ENCODE measurements at places on chromosomes 4 and X.

DNA sequence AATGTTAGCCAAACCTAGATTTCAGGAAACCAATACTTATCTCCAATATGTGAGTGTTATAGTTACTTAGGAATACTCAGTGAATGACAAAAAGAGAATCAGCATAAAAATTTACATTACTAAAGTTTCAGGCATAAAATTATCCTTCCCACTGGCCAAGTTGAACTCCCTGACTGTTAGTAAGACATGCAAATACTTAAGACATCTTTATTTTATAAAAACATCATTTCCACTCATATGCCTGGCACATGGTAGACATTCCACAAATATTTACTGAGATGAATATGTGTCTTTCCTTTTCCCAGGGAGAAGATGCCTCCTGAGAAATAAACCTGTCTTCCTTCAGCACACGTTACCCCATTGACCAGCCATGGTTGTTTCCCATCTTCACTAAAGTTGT is 7.3 kb downstream of the VEGFD start:
- DNase-seq, result no peak

DNA sequence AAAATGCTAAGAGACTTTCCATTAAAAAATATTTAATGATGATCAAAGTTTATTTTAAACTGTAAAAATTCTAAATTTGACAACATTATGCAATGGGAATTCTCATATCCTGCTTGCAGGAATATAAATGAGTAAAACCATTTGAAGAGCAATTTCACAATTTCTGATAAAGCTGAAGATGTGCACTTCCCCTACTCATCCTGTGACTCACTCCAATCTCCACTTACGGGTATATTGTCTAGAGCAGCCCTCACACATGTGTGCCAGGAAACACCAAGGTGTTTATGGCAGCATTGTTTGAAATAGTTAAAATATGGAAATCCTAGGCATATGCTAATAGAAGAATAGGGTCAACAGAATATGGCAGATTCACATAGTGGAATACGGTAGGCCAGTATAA is 158.4 kb downstream of the PDHA2 start:
- DNase-seq, result no peak

- no peak for DNase-seq
Observed at GRCh38 chr4:158936238-158936637, 166.6 kb upstream of the RAPGEF2 start.

DNA sequence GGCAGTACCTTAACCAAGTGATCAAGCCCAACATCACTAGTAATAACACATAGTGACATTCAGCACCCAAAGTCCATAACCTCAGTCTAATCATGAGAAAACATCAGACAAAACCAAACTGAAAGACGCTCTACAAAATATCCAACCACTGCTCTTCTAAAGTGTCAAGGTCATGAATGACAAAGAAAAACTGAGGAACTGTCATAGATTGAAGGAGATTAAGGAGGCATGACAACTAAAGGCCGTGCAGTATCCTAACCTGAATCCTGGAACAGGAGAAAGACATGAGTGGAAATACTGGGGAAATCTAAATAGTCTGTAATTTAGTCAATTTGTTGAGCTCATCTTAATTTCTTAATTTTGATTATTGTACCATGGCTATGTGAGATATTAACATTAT is 38.2 kb upstream of the EXOC1L start:
- DNase-seq, result no peak

DNA sequence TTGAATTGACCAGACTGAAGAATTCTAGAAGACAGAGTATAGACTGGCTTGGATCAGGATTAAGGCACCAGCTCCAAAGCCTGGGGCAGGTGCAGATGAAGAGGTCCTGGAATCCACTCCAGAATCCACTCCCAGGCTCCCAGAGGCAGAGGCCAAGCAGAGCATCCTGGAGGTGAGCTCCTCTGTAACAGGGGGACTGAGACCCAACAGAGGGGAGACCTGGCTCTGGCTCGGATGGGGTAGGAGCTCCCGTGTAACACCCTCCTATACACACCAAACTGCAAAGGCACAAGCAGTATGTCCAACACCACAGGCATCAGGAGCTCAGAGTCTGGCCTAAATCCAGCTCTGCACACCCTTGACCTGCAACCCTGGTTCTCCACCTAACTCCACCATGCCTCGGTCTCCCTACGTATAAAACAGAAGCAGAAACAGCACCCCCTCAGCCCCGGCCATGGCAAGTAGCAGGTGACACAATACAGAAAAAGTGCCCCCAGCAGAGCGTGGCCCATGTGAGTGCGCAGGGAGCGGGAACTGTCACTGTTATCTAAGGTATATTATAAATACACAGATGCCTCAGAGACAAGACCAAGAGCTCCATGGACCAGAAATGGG is 14.9 kb downstream of the RNF212 start:
- no peak for DNase-seq

- no peak for DNase-seq
Observed at GRCh38 chr4:54076673-54077072, 12.3 kb upstream of the CHIC2 start.

- no peak for DNase-seq
Observed at GRCh38 chrX:47198026-47198686, 4.5 kb downstream of the UBA1 start.

DNA sequence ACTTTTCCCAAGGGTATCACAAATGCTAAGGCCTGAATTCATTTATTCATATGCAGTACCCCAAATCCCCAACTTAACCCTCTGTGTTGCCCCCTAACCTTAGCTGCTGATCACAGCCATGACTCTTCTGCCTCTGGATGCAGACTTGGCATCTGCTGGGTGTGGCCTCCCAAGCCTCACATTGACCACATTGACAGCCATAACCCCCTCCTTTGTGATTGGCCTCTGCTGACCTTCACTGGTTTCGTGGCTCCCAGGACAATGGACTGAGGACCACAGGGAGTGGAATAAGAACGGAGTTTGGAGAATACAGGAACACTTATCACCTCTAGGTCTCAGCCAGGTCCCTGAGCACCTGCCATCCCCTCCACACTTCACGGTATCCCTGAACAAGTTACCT is 123.6 kb upstream of the CPEB2 start:
- DNase-seq, result no peak

DNA sequence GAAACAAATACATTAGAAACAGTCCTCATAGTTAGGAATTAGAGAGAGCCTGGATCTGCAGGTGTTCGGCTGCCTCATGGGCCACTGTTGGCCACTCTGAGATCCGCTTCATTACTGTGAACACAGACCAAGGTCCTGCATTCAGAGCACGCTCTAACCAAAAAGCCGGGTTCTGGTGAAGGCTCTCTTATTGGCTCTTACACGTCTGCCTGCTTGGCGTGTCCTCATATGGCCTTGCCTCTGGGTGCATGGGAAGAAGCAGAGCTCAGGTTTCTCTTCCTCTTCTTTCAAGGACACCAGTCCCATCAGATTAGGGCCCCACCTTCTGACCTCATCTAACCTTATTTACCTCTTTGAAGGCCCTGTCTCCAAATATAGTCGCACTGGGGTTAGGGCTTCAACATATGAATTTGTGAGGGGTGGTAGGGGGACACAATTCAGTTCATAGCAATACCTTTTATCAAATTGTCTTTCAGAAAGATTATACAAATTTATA is 37.1 kb upstream of the ELF2 start:
- no peak for DNase-seq

DNA sequence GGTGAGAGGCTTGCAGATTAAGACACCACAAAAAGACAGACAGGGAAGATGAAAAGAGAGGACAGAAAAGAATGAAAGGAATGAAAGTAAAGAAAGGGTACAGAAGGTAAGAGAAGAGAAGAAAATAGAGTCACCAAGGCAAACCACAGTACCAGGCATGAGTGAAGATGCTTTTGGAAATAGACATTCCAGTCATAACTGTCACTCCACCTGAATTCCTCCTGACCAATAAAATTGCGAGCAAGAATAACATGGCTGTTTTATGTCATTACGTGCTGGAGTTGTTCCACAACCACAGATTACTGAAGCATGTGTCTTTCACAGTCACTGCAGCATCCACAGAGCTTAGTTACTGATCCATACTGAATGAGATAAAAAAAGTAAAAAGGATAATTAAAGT is 864.9 kb upstream of the SLIT2 start:
- no peak for DNase-seq

GRCh38 chrX:74344280-74344622 is 40.3 kb downstream of the ZCCHC13 start:
- DNase-seq, result no peak

DNA sequence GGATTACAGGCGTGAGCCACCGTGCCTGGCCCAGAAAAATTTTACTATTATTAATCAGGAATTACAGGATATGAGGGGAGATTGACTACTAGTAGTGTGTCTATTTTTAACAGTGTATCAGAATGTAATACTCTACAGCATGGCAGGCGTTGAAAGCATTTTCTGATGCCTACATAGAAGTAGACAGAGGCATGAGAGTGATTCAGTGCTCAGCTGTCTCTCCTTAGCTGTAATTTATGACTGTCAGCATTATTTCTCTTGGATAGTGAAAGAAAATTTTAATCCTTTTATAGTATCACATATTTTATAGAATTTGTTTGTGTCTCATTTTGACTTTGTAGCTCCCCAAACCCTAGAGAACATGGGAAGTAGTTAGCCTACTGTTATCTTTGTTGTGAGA is 20.7 kb downstream of the ARHGAP24 start:
- DNase-seq, result no peak

DNA sequence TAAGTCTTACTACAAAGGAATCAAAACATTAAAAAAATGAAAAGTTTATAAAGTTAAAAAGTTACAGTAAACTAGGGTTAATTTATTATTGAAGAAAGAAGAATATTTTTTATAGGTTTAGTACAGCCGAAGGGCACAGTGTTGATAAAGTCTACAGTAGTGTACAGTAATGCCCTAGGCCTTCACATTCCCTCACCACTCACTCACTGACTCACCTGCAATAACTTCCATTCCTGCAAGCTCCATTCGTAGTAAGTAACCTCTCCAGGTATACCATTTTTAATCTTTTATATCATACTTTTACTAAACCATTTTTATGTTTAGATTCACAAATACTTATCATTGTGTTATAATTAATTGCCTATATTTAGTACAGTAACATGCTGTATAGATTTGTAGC is 307.5 kb upstream of the FAM241A start:
- DNase-seq, result no peak

DNA sequence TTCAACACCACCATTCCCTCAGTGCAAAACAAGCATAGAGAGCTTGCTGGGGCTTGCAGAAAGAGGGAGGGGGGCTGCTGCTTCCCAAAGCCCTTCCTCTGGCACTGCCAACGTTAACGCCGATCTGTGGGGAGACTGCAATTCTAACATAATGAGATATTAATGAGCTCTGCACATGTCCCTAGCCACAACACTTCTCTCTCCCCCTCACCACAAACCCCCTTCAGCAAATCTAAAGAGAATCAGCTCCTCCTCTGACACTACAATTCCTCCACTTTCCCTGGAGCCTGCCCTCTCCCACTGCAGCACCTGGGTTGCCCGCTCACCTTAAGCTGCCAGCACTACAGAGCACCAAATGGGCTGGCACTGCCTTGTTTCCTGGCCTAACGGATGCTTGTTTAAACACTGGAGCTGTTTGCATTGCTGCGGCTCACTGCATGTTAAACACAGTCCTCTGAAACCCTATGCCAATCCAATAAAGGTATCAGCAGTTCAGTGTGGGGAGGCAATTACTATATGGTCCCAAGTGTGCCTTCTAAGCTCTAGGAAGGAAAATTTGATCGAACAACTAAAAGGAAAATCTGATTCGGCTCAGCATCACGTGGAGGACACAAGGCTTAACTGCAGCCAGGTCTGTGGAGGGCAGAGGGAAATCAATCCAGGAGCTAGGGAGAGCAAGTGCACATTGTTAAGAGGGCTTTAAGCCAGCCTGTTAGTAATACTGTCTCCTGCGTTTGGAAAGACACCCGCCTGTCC is 232.4 kb downstream of the MAML3 start:
- DNase-seq, result no peak

GRCh38 chr4:102518703-102519131 is 17.6 kb downstream of the NFKB1 start:
- DNase-seq, result no peak

GRCh38 chr4:183609151-183609550 is 49.8 kb downstream of the RWDD4 start:
- no peak for DNase-seq

- DNase-seq, result no peak
Observed at GRCh38 chr4:36316607-36317006, 35.2 kb downstream of the DTHD1 start.

DNA sequence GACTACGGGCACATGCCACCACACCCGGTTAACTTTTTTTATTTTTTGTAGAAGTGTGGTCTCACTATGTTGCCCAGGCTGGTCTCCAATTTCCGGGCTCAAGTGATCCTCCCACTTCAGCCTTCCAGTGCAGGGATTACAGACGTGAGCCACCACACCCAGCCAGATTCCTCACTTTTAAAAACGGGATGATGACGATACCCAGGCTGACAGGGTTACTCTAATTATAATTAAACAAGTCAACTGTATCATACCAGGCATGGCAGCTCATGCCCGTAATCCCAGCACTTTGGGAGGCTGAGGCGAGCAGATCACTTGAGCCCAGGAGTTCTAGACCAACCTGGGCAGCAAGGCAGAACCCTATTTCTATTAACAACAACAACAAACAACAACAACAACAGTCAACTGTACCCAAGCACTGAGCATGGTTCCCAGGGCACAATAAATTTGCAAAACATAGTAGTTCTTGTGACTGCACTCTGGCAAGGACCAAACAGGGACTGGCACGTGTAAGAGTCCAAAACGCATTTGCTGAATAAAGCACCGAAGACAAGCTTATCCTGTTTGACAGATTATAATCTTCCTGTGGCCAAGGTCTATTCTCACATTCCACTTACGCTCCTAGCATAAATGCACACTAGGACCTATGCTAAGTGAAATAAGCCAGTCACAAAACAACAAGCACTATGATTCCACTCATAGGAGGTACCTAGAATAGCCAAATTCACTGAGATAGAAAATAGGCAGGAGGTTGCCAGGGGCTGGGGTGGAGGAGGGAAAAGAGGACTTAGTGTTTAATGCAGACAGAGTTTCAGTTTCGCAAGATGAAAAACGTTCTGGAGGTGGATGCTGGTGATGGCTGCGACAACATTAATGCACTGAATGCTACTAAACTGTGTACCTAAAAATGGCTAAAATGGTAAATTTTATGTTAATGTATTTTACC is 77.5 kb downstream of the IRF2 start:
- DNase-seq, result no peak

DNA sequence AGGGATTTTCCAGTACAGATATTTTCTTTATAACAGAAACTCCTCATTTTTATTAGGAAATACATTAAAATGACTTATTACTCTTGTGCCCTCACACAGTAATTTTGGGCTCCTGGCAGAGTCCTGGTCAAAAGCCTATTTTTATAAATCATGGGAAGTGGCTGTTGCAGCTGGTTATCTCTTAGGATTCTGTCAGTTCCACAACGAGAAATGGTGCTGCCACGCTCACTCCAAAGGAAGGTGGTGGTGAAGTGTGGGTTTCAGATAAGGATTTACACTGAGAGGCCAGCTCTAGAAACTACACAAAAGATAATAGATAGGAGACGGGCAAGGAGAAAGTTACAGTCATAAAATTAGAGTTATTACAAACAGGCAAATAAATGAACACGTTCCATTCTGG is 159.2 kb upstream of the FAM241A start:
- DNase-seq, result no peak
